ENCODE measurements at places on chromosomes 12 and 14. TPM values are rescaled to one million over a fixed set of nuclear protein-coding genes. Genes with fewer than 3 reads are reported as not detected.

The NXPH4 gene
- total RNA-seq = not detected

The SLC7A8 gene
- 12.2 TPM for total RNA-seq

The LRP6 gene
- total RNA-seq = 18.0 TPM

The NFE2 gene
- total RNA-seq = under 0.01 TPM
